ENCODE measurements at places on chromosomes 16 and 17.

- no peak for DNase-seq
Observed at GRCh38 chr17:45677770-45678169, 106.3 kb upstream of the CRHR1 start.

- no peak for DNase-seq
Observed at GRCh38 chr16:2498531-2499253, 15.1 kb upstream of the ATP6V0C start.

- no peak for DNase-seq
Observed at GRCh38 chr17:42678951-42679491, 2.2 kb upstream of the PLEKHH3 start.

DNA sequence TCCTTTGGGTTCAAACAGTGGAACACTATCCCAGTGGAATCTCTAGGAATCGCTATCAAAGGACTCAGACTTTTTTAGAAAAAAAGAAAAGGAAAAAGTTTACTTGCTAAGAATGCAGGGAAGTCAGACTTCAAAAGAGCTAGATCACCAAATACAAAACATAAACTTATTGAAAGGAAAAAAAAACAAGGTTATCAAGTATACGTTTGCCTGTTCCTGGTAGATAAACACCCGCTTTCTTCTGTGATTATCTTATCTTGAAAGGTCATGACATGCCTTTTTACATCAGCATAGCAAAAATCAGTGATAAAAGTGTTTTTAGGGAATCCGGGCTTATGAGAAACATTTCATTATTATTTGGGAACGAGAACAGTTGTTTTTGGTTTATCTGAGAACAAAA is 129.3 kb upstream of the TMEM97 start:
- DNase-seq: no peak

- DNase-seq: peak; percentile 48
Observed at GRCh38 chr17:74368341-74369081, 1.2 kb downstream of the GPR142 start.

GRCh38 chr17:80316927-80317705 is 56.5 kb downstream of the RNF213 start:
- DNase-seq: no peak

- no peak for DNase-seq
Observed at GRCh38 chr17:44768505-44769142, 9.8 kb downstream of the ADAM11 start.

DNA sequence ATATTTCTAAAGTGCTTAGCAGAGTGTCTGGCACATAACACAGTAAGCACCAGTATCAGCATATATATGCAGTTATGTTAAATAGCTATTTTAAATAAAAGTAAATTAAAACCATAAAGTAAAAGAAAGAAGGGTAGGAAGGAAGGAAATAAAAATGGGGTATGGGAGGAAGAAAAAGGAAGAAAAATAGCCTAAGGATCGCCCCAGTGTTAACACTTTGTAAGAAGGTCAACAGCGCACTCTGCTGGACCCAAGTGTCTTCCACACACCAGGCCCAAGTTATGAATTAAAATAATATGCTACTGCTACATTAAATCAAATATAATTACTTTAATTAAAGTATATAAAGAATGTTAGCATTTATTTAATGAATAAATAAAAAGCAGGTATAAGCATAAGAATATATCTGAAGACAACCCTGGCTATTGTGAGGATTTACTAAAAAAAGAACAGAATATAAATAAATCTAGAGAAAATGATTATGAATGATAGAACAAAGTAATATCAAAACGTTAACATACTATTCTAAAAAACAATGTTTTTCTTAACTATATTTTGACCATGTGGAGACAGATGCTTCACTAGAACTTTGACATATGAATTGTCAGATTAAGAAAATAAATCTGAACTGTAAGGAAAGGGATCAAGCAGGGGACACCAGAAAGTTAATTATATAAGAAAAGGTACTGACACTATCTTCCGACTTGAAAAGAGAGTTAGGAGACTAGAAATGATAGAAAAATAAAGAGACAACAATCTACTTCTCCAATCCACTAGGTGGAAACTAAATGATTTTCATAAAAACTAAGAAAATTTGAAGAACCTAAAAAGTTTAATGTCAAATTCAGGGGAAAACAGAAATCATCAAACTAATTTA is 25.9 kb downstream of the BRIP1 start:
- DNase-seq: peak; percentile 24

Data from stimulated activated CD4-positive, alpha-beta T cell treated with anti-CD3 and anti-CD28 coated beads, TNF-alpha, amount 100 ng/mL, for 24 hours (primary cell).